ELR (cell line): ENCODE measurements at places on chromosomes 5 and 9.

GRCh38 chr9:12511726-12512125 lies 181.5 kb upstream of the TYRP1 start:
- no peak for DNase-seq

DNA sequence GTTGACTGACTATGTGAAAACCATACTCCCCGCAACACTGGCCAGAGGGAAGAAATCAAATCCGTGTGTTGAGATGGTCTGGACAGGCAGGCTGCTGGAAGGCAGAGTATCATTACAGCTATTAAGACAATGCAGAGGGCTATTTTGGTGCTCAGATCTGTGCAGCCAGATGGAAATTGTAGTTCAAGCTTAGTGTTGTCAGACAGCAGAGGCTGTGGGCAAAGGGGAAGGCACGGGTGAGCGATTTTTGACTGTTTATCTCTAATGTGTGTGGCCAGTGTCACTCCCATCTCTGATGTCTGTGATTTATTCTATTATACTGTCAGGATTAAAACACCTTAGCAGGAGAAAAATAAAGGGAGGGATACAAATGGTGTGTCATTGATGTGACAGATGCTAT lies 984.4 kb upstream of the WWC1 start:
- DNase-seq = no peak

GRCh38 chr9:135136991-135137832 lies 49.7 kb downstream of the OLFM1 start:
- DNase-seq = no peak

DNA sequence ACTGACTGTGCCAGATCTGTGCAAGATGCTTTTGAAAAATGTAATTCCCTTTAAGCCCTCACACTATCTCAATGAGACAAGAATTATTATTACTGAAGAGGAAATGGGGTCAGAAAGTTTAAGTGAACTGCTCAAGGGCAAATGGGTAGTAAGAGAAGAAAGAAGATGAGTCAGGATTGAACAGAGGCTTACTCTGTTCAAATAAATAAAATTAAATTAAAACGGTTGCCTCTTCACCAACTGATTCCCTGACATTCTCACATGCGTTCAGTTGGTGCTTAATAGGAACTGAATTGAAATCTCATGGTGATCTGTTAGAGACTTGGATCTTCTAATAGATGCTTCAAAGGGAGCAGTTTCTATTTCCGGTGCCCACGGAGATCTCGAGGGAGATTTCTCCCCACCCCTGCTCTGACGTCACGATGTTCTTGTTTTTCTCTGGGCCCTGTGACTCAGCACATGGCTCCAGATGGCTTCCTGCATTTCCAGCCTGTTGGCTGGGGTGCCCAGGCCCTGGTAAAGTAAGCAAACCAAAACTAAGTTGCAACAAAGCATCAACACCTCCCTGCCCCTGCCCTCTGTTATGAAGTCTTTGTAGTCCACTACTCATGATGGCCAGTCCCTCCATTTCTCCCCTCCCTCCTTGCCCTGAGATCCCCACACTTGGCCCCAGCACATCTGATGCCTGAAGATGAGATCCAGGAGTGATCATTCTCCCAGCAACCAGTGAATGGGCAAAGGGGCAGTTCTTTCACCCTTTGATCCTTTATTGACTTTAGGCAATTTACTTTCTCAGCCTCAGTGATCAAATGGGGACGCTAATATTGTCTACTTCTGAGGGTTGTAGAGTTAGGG lies 106.1 kb upstream of the CPEB4 start:
- DNase-seq = peak; percentile 93

DNA sequence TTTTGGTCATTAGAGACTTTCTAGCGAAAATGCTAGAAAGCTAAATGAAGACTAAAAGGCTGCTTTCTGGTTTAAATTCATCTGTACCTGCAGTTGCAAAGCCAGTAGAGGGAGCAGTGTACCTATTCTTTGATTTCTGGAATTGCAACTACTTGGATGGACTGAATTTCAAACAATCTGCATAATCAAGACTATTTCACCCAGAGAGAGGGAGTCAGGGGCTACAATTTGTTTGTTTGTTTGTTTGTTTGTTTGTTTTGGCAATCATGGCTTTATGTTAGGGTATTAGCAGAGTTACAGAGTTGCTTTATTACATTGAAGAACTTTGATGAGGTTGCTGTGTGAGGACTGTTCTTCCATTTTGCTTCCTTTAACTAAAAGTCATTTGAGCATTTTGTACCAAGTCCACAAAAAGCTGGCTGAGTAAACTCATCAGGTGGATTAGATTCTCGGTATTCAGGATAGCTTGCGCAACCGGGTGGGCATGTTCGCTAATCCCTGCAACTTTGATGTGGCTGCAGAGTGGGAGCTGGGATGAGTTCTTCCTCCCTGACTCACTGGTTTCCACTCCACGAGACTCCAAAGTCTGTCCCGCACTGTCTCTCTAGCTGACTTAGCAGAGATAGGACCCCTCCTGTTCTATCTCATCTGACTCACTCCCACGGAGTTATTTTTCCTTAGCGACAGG lies 80.0 kb upstream of the TUT7 start:
- DNase-seq = peak; percentile 68

GRCh38 chr5:2867373-2867933 lies 116.0 kb upstream of the IRX2 start:
- DNase-seq = no peak

DNA sequence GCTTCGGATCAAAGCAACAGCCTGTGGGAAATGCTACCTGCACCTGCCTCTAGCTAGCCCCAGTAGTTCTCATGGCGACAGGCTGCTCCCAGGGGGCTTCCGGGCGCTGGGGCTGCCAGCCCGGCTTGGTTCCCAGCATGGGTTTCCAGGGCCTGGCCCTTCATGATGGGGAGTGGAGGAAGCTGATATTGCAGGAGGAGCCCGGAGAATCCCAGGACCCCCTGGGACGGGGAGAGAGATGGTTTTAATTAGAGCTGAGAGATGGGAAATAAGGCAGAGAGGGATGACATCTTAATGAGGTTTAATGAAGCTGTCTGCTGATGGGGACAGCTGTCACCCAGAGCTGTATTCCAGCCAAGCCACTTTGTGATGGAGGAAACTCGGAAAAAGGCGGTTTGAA lies 78.6 kb downstream of the CFAP77 start:
- DNase-seq = no peak

DNA sequence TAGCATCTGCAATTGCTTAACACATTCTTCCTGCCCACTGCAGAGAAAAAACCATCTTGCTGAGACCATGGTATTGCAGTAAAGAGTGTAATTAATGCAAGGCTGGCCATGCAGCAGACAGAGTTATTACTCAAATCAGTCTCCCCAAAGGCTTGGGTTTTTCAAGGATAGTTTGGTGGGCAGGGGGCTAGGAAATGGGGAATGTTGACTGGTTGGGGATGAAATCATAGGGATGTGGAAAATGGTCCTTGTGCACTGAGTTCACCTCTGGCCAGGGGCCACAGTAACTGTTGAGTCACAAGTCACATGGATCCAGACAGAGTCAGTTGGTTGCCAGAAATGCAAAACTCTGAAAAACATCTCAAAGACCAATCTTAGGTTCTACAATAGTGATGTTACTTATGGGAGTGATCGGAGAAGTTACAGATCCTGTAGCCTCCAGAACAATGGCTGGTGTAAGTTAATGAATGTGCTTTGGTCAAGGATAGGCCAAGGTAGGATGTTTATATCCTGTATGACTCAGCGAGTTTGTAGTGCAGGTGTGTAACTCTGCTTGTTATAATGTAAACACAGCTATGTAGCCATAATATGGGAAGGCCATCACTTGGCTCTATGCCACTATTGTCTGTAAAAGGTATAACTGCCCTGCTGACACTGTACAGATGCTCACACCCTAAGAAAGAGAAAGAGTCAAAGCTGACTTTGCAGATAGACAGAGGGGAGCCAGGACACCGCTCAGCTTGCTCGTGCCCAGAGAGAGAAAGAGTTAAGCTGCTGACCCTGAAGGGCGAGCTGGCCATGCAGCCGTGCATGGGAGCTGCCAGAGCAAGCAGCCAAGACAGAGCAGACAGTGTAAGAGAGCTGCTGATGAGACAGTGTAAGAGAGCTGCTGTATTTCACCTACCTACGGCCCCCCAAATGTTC lies 27.2 kb downstream of the C9orf152 start:
- DNase-seq = peak; percentile 55

DNA sequence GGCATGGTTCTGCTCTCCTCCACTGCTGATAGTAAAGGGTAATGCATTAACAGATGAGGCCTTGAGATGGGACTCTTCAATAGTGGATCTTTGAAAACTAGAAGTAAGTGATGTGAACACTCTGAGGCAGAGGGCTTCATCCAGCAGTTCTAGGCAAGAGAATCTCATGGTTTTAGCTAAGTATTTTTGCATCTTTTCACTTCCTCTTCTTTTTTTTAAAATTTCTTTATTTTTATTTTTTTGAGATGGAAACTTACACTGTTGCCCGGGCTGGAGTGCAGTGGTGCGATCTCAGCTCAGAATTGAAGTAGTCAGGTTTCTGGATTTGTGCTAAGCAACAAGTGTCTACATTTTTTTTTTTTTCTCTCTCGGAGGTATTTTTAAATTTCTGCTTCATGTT lies 101.9 kb downstream of the MTRR start:
- DNase-seq = no peak

DNA sequence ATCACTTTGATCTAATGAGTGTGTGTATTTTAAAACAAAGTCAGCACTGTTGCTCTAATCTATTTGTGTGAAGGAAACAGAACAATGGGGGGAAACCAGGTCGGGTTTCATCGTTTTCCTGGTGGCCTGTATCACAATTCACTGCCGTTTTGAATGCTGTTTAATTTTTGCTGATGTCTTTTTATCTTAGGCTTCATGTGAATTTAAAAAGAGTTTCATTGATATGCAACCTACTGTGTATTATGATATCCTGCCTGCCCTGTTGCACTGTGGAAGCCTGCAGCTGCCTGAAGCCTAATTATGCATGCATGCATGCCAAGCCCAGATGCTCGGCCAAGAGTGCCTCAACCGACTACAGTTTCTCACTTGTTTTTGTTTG lies 307.5 kb downstream of the ZNF608 start:
- no peak for DNase-seq

- DNase-seq = no peak
These were observed 12.9 kb upstream of the RNF183 start for GRCh38 chr9:113316030-113316429.

- peak; percentile 17 for DNase-seq
These were observed 227.1 kb upstream of the DMRT1 start for GRCh38 chr9:614431-614830.
